ENCODE measurements at places on chromosomes 16 and 17.

DNA sequence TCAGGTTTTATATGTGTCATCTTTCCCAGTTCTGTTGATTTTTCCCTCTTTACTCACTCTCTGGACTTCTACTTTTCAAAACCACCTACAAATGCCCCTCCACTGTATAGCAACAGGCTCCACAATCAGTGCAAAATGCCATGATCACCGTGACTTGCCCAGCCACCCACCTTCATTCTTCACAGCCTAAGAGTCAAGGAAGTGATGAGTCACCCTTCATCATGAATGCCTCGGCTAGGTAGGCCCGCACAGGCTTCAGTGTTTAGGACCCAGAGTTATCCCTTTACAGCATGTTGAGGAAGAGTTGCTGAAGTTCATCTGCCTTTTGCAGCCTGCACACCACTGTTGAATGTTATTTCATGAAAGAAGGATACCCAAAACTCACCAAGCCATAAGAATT, 158.6 kb downstream of the PMP22 start:
- DNase-seq, result no peak

DNA sequence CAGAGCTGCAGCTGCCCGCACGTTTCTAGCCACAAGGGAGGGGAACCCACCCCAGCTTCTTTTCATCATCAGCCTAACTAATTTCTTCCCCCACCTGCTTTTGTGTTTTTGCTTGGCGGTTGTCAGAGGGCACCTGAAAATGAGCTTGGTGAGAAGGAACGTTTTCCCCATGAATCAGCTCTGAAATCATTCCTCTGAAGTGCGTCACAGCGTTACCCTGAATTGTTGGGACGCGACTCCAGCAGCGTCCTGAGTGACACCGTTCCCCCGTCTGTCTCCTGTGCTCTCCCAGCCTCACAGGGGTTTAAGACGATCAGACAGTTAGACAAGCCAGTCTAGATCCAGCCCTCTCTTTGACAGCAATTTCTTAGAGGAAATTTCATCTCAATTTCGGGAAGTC, 722.9 kb upstream of the EEF2KMT start:
- no peak for DNase-seq

DNA sequence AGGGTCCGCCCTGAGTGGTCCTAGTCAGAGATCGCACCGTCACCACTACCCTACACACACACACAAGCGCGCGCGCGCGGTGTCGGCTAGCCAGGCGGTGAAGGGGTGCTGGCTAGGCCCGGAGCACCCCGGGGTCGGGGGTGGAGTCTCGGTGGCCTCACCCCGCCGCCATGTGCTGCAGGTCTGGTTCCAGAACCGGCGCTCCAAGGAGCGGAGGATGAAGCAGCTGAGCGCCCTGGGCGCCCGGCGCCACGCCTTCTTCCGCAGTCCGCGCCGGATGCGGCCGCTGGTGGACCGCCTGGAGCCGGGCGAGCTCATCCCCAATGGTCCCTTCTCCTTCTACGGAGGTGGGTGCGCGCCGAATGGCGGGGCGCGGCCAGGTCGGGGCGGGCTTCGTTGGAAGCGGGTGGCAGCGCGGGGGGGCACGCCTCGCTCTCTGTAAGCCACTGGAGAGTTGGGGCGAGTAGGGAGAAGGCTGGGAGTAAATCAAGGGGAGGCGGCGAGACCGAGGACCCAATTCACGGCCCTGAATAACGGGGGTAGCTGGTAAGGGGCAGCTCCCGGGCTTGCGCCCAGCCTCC, 4.8 kb downstream of the LHX1 start:
- DNase-seq, result no peak

- no peak for DNase-seq
Measured at GRCh38 chr16:75287708-75288107, 36.3 kb upstream of the BCAR1 start.

DNA sequence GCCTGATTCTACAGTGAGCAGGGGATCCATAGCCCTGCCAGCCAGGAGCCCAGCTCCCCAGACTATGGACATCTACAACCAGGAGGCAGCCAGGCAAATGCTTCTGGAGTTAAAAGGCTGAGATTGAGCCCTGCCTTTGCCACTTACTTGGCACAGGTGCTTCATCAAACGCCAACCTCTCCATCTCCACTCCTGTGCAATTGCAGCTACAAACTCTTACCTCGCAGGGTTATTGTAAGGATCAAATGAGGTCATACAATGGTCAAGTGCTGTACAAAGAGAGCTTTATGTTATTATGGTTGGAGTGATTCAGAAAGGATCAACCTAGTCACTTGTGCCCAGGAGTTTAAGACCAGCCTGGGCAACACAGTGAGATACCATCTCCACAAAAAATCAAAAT, 9.8 kb upstream of the MYO18A start:
- DNase-seq, result no peak

GRCh38 chr17:82028966-82029365, 2.5 kb upstream of the RAC3 start:
- DNase-seq, result no peak

DNA sequence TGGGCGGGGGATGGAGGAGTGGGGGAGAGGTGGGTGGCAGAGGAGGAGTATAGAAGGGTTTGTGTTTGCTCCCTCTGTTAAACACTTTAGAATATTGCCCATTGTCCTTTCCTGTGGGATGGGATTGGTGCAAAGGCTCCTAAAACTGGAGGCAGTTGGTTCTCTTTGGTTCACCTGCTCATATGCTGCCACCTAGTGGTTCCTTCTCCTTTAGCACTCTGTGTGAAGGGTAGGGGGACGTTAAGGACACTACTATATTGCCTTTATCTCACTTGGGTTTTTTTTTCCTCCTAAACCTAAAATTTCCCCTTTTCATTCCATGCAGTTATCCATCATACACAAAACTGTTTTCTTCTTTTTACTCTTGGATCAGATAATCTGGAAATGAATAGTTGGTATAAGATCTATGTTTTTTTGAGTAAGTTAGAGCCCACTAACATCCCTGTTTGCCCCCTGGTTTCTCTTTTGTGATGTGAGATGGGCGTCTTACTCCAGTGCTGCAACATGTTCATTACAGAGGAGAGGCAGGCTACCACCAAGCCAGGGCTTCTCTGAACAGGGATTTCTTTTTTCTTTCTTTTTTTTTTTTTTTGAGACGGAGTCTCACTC, 23.8 kb downstream of the SNX11 start:
- peak; percentile 41 for DNase-seq

GRCh38 chr17:64250233-64250835, 12.7 kb downstream of the TEX2 start:
- DNase-seq, result no peak

DNA sequence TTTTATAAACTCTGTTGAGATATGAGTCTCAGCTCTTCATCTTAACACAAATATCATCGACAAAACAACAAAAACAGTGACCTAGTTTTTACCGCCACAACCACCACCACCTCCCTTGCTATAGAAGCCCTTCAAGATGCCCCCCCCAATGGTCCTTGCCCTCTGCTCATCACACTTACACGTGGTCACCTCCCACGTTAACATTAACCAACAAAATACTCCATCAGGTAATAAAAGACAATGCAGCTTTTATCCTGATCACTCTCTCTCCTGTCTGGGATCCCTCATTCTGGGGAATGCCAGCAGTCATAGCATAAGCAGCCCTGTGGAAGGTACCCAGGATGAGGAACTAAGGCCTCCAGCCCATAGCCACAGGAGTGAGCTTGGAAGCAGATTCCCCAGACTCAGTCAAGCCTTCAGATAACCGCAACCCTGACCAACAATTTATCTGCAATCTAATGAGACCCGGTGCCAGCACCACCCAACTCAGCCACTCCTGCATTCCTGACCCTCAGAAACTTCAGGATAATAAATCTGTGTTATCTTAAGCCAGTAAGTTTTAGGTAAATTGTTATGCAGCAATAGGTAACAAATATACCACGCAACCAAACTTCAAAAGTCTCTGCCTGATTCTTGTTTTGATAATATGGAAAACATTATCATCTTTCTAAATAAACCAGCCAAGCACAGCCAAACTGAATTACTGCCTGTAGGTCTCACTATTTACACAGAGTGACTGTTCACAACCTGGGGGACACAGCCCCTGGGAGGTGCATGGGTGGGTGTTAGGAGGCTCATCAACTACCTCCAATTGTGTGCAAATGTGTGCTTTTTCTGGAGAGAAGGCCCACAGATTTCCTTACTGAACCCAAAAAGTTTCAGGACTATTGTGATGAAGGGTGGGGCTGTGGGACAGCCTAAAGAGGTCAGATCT, 6.1 kb downstream of the PECAM1 start:
- no peak for DNase-seq

DNA sequence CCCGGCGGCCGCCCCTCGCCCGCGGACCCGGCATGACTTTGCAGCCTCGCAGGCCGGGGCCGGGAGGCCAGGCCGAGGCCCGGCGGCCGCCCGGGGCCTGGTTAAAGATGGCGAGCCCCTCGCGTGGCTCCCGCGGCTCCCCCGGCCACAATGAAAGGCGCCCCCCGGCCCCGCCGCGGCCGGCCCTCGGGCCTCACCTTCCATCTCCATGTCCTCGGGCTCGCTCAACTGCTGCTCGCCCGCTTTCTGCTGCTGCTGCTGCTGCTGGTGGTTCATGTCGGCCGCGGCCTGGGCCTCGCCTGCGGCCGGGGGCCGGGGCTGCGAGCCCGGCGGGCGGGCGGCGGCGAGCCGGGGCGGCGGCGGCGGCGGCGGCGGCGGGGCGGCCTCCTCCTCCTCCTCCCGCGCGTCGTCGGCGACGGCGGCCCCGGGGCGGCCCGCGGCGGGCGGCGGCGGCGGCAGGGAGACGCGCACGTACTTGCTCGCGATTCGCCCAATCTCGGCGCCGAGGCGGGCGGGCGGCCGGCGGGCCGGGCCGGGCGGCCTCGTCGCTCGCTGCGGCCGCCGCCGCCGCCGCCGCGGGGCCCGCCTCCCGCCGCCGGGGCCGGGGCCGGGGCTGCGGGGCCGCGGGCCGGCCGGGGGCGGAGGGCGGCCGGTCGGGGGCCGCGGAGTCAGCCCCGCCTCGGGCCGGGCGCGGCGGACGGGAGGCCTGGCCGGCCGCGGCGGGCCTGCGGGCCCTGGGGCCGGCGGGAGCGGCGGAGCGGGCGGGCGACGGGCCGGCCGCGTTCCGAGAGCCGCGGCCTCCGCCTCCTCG, 491 bp downstream of the USP7 start:
- DNase-seq, result peak; percentile 23

- no peak for DNase-seq
Measured at GRCh38 chr17:64775701-64776570, 113.8 kb upstream of the SMURF2 start.

DNA sequence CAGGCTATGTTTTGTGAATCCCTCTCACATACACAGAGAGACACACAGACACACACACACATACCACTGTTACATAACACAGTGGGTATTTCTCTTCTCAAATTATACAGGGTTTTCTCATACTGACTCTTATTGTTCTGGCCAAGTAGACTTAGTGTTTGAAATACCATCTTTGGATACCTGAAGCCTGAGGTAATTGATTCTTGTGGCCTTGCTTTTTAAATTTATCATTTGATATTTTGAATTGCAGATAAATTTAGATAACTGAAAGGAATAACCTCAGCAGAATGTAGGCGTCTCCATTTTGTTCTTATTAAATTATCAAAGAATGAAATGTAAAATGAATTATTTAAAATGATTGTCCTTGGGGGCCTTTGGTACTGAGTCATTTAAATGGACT, 223.8 kb downstream of the LGALS9B start:
- DNase-seq, result no peak

DNA sequence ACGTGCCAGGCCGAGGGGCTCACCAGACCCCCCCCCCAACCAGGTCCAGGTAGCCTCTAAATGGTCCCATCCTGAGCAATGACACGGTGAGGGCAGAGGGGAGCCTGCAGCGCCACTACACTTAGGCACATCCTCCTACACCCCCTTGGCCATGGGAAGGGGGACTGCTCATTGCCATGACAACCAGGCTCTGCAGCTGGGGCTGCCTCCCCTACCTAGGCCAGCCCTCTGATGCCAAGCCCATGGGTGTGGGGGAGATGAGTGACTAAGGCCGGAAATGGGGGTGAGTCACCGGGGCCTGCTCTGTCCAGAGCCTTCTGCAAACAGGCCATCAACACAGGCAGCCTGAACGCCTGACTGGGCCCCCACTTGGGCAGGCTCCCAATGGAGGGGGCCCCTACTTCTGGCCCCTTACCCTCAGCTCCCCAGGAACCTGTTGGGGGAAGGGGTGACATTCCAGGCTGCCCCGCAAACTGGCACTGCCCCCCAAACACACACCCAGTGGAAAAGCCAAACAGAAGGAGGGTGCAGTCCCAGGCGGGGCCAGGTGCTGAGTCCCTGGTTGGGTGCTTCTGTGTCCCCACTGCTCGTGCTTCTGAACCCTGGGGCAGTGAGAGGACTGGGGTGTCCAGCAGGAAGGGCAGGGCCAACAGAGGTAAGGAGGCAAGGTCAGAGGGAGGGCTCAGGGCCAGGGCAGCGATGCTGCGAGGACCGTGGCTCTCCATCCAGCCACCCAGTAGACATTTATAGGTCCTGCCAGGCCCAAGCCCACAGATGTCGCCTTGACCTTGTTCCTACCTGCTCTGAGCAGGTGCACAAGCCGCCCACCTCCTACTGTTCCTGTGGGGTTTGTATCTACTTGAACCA, 8.2 kb downstream of the PLCD3 start:
- no peak for DNase-seq

GRCh38 chr17:77184474-77184873, 43.7 kb downstream of the SEC14L1 start:
- no peak for DNase-seq

DNA sequence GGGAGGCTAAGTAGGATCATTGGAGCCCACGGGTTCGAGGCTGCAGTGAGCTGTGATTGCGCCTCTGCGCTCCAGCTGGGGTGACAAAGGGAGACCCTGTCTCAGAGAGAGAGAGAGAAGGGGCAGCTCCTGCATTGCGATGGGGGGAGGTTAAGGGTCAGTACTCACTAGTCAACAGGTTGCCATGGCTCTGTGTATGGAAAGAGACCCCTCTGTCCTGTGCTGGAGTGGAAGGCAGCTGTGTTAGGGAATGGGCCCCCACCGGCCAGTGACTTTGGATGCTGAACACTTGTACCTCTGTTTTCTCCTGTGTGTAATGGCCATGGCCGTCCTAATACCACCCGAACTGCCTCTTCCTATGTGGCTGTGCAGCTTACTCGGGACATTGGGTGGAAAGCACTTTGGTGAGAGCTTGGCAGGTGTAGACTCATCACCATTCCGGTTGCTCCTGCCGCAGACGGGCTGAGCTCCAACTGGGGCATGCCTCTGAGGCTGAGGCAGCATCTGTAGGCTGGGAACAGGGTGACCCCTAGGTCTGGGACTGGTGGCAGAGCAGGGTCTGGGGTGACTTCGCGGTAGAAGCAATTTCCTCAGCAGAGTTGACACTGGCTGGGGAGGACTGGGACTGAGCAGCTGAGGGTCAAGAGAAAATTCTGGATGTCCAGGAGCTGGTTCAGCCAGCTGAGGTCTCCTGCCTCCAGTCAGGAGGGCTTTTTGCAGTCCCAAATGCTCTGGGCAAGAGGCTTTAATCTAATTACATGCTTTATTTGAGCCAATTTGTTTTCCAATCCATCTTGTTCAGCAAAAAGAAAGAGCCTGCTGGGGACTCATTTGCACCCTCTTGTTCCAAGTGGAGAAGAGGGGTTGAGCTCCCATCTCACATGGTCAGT, 184.5 kb downstream of the NTN1 start:
- no peak for DNase-seq

GRCh38 chr17:286571-286970, 66.0 kb downstream of the RPH3AL start:
- DNase-seq, result no peak
